ENCODE measurements at places on chromosomes 13 and 19. TPM values are rescaled to one million over a fixed set of nuclear protein-coding genes. Genes with fewer than 3 reads are reported as not detected.

DNA sequence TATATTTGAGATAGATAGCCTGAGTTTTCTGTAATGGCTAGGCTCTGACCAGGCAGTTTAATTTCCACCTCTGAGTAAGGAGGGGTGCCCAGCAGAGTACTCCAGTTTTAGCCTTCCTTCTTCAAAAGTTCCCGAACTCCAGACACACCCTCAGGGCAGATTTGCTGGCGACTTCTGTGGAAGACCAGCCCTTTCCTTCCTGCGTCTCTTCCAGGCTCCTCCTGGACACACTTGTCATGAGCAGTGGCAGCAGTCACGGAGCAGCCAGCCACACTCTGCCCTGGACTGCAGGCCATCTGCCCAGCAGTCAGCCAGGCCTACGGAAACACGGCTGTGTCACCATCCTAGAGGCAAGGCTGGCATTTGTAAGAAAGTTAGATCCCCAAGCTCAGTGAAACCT is 6.6 kb upstream of the FLT1 start:
- H3K36me3 ChIP-seq, result no peaks in the 10 kb centered on the region
- H3K27me3 ChIP-seq, result peaks cover 20% of the 10 kb centered on the region
- no peak overlapping the region for H3K27ac ChIP-seq
- no peak for DNase-seq

GRCh38 chr19:38039966-38040365 is 133.0 kb downstream of the SIPA1L3 start:
- H3K4me1 ChIP-seq, result no peaks in the 10 kb centered on the region
- no peak overlapping the region for H3K27ac ChIP-seq
- H3K36me3 ChIP-seq, result no peaks in the 10 kb centered on the region
- no peaks in the 10 kb centered on the region for H3K27me3 ChIP-seq
- DNase-seq, result no peak

DNA sequence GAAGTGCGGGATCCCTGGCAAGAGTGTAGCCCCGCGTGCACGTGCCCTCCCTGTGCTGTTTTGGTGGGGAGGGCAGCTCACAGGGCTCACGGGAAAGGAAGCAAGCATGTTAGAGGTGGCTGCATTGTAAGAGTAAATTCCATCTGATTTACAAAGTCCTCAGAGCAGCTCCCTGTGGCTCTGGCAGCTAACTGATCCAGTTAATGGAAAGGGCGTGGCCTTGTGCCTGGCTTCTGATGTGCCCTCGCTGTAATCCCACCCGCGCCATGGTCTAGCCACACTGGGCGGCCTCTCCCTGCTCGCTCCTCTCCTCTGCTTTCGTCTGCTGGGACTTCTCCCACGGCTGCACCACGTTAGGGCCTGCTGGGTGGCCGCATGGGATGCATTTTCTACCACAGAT is 258.5 kb downstream of the FGF9 start:
- no peaks in the 10 kb centered on the region for H3K4me1 ChIP-seq
- DNase-seq, result no peak
- H3K36me3 ChIP-seq, result no peaks in the 10 kb centered on the region
- no peaks in the 10 kb centered on the region for H3K27me3 ChIP-seq

DNA sequence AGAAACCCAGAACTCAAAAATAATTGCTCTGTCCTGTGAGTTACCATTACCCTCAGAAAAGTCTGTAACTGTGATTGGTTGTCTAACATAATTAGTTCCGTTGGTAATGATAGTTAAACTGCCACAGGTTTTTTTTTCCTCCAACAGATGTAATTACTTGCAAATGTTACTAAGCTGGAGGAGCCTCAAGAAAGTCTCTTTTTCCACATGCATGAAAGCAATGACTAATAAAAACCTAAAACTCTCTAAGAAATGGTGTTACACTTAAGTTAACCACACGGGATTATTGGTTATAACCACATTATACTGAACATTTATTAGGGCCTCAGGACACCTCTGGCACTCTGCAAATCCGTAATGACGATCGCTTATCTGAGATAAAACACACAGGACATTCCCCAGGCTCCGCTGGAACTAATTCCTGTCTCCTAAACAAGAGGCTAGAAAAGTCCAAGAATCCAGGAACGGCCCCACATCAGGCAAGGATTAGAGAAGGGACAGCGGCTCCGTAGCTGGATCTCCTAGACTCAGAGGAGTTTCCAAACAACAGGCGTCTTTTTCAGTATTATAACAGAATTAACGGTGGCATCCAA is 753 bp downstream of the ZNF235 start:
- peak overlapping the region; percentile 70 for H3K4me3 ChIP-seq
- peak overlapping the region; percentile 83 for H3K27ac ChIP-seq
- peak; percentile 12 for DNase-seq
- H3K36me3 ChIP-seq, result no peaks in the 10 kb centered on the region

DNA sequence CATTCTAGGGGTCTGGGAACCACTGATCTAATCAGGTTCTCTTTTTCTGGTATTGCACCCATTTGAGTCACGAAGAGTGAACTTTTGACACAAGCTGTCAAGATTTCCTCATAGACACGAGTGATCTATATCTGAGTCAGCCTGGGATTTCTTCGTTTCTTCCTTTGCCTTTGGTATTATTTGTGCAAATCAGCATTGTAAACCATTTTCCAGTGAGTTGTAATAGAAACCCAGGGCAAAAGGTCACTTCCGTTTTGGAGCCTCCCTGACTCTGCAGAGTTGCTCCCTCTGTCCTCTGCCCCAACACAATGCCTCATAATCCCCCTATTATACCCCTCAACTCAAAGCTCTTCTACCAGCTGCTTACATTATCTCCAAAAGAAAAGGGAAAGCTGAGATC is 615.1 kb downstream of the EFNB2 start:
- H3K27me3 ChIP-seq, result no peaks in the 10 kb centered on the region
- DNase-seq, result peak; percentile 21
- H3K4me3 ChIP-seq, result no peak overlapping the region
- H3K36me3 ChIP-seq, result no peaks in the 10 kb centered on the region
- peaks cover 40% of the 10 kb centered on the region for H3K4me1 ChIP-seq

DNA sequence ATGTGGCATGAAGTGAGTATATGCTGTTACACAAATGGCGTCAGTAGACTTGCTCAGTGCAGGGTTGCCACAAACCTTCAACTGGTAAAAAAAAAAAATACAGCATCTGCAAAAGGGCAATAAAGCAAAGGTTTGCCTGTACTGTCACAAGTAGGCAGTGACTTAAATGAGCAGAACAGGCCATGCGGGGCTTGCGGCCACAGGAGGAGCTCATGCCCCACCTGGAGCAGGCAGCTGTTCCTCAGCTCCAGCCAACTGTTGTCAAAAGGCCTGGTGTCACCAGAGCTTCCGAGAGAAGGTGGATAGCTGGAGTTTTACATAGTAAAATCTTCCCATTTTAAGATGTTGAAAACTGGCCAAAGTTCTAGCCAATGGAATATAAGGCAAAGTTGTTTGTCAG is 7.7 kb downstream of the ATP7B start:
- no peak overlapping the region for H3K27ac ChIP-seq
- no peaks in the 10 kb centered on the region for H3K4me1 ChIP-seq
- no peaks in the 10 kb centered on the region for H3K36me3 ChIP-seq
- no peaks in the 10 kb centered on the region for H3K27me3 ChIP-seq

GRCh38 chr19:48203794-48204628 is 33.5 kb downstream of the ZSWIM9 start:
- peak; percentile 94 for DNase-seq
- H3K36me3 ChIP-seq, result no peaks in the 10 kb centered on the region
- H3K4me3 ChIP-seq, result peak overlapping the region; percentile 56
- H3K27ac ChIP-seq, result peak overlapping the region; percentile 80
- H3K27me3 ChIP-seq, result no peaks in the 10 kb centered on the region
- H3K4me1 ChIP-seq, result peaks cover 12% of the 10 kb centered on the region

- H3K4me3 ChIP-seq, result no peak overlapping the region
- DNase-seq, result no peak
- H3K27me3 ChIP-seq, result no peaks in the 10 kb centered on the region
- peaks cover 37% of the 10 kb centered on the region for H3K4me1 ChIP-seq
Observed at GRCh38 chr13:72537395-72537780, 190.0 kb downstream of the MZT1 start.

GRCh38 chr19:38032151-38032550 is 125.1 kb downstream of the SIPA1L3 start:
- H3K4me1 ChIP-seq, result no peaks in the 10 kb centered on the region
- no peak for DNase-seq
- H3K27ac ChIP-seq, result no peak overlapping the region

GRCh38 chr13:48066310-48066989 is 28.5 kb downstream of the MED4 start:
- no peak for DNase-seq
- no peak overlapping the region for H3K27ac ChIP-seq
- no peak overlapping the region for H3K4me3 ChIP-seq
- H3K36me3 ChIP-seq, result peaks cover 3% of the 10 kb centered on the region
- no peaks in the 10 kb centered on the region for H3K27me3 ChIP-seq

DNA sequence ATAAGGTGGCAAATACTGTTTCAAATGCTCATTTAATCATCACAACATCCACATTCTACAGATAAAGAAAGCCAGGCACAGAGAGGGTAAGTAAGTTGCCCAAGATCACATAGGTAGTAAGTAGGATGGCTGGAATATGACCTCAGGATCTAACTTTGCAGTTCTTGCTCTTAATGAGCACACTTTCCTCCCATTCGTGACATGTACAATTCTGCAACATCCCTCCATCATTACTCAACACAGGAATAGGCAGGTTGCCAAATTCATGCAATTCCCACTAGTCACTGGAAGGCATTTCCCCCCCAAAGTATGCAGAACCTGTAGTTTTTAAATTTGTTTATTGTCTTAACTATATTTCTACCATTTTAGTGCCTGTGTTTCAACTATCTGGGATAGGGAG is 109.2 kb downstream of the OLFM4 start:
- no peaks in the 10 kb centered on the region for H3K36me3 ChIP-seq
- no peak overlapping the region for H3K4me3 ChIP-seq
- no peak overlapping the region for H3K27ac ChIP-seq

DNA sequence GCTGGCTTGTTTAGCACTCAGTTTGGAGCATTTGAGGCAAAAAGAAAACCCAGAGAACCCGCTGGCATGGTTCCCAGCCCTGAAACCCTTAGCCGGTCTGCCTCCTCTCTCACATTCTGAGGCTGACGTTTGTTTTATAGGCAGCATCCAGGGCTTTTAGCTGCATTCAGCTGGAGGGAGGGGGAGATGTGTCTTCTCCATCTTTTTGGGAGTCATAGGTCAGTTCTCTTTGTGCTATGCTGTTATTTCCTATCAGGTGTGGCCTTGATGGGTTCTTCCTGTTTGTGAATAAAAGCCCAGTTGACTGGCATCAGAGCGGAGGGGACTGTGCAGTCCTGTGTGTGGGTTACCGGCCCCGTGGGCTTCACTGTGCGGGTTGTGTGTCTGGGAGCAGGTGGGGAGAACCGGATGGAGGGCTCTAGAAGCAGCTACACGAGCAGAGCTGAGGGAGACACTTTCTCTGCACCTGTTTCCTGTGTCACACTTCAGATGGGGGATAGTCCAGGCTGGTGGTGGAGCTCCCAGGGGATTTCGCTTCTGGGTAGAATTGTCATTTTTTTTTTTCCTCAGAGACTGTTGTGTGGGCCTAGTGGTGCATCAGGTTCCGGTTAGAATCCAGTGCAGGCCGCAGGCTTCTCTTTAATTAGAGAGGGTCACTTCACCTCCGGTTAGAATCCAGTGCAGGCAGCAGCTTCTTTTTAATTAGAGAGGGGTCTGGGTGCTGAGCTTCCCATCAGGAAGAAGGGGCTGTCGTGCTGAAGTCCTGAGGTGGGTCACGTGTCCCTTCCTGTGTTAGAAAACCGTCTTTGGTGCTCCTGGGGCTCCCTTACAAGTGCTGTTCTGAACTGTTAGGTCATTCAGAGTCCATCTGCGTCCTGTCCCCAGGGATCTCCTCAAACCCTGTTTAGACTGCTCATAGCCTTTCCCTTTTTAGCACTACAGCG is 69.6 kb downstream of the ARHGEF7 start:
- H3K4me3 ChIP-seq, result no peak overlapping the region
- no peaks in the 10 kb centered on the region for H3K36me3 ChIP-seq
- peak; percentile 36 for DNase-seq
- peaks cover 24% of the 10 kb centered on the region for H3K4me1 ChIP-seq

DNA sequence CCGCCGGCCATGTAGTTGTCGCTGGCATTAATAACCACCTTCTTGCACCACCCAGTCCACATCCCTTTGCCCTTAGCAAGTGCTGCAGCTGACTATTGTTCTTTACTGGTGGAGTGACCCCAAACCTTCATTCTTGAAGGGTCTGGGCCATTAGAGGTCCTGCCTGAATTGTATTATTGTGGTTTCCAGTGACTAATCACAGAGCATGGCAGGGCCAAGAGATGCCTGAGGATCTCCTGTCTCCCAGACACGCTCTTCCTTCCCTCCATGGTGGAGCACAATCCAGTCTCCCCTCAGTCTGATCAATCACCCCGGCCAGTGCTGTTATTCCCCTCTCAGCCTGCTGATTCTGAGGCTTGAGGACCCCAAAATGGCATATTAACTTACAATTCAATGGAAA is 39.0 kb downstream of the C1QTNF9 start:
- no peak overlapping the region for H3K4me3 ChIP-seq
- no peaks in the 10 kb centered on the region for H3K36me3 ChIP-seq
- H3K4me1 ChIP-seq, result peaks cover 28% of the 10 kb centered on the region
- no peak for DNase-seq

- peaks cover 6% of the 10 kb centered on the region for H3K4me1 ChIP-seq
- H3K27me3 ChIP-seq, result no peaks in the 10 kb centered on the region
- H3K4me3 ChIP-seq, result no peak overlapping the region
- no peak for DNase-seq
- no peaks in the 10 kb centered on the region for H3K36me3 ChIP-seq
- no peak overlapping the region for H3K27ac ChIP-seq
Observed at GRCh38 chr19:36019061-36019670, 5.2 kb upstream of the ALKBH6 start.

GRCh38 chr13:113652404-113653263 is 5.4 kb downstream of the ATP4B start:
- H3K27me3 ChIP-seq, result no peaks in the 10 kb centered on the region
- peaks cover 5% of the 10 kb centered on the region for H3K4me1 ChIP-seq
- no peak overlapping the region for H3K27ac ChIP-seq
- no peak overlapping the region for H3K4me3 ChIP-seq
- peak; percentile 2 for DNase-seq

DNA sequence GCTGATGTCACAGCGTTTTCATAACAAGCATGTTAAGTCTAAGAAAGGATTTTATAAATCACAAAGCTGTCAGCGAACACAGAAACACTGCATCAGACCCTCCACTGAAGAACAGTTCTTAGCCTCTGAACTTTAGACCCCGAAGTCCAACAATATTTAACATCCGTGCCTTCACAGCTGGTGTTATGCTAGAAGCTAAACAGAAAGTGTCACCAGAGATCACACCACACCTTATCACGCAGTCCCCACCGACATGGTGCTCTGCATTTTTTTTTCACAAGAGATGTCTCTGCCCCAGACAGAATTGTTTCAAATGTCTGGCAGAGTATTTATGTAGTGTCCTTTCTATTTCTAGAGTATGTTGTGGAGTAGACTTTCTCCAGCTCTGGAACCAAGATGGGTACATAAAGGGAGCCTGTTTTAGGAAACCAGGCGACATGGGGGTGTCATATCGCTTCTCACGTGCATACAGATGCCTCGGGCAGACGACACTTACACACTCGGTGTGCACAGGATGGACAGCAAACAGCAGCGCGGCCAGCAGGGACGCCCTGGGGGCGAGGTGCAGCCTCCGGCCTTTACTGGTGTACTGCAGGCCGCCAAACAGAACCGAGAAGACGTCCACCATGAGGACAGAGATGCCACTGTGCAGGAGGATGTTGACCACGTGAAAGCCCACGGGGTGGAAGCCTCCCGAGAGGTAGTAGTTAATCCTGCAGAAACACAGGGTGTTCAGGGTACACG is 12.0 kb downstream of the TMTC4 start:
- no peaks in the 10 kb centered on the region for H3K4me1 ChIP-seq
- H3K4me3 ChIP-seq, result no peak overlapping the region
- DNase-seq, result no peak
- H3K27me3 ChIP-seq, result no peaks in the 10 kb centered on the region
- H3K27ac ChIP-seq, result no peak overlapping the region
- H3K36me3 ChIP-seq, result peaks cover 11% of the 10 kb centered on the region

FGF22 gene
- not detected for total RNA-seq

PLPP2 gene
- total RNA-seq, result 130 TPM

SLC10A2 gene
- total RNA-seq, result not detected

TSKS gene
- 0.32 TPM for total RNA-seq

PINLYP gene
- total RNA-seq, result 4.0 TPM
